Smooth muscle cell of trachea (primary cell): ENCODE measurements at places on chromosomes 3 and 15. TPM values are rescaled to one million over a fixed set of nuclear protein-coding genes. Genes with fewer than 3 reads are reported as not detected.

The LDHAL6B gene
- not detected in 2 replicates for total RNA-seq

The SNUPN gene
- 32.9 and 34.8 TPM in 2 replicates for total RNA-seq

The NIPA2 gene
- 53.2 and 53.9 TPM in 2 replicates for total RNA-seq

The STRC gene
- total RNA-seq: 0.17 TPM in 1 of 2 replicates, not detected in the other

The EPB42 gene
- total RNA-seq: not detected in 2 replicates

The PAQR5 gene
- 5.8 and 7.9 TPM in 2 replicates for total RNA-seq

The GCNT3 gene
- total RNA-seq: 0.33 and 1.7 TPM in 2 replicates

The BTLA gene
- total RNA-seq: under 0.01 TPM in 1 of 2 replicates, not detected in the other

The SLC22A13 gene
- 0.73 and 1.2 TPM in 2 replicates for total RNA-seq
